AG04449 (cell line): ENCODE measurements at places on chromosomes 12 and 14.

- no peak for DNase-seq
Observed at GRCh38 chr14:101349108-101349507, 212.2 kb upstream of the DIO3 start.

DNA sequence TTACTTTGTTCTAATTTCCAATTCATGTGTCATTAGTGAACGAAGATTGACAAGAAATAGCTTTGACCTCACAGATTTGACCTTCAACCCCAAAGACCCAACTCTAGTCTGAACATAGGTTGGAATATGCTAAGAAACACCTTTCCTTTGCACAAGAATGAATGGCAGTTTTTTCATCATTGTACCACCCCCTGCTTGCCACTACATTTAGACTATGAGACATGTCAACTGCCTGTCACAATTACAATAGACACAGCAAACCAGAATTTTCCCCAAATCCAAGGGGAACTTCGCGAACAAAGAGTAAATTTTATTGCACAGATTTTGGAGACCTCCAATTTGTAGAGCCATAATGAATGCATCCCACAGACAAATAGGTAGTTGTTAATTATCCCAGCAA lies 535.4 kb downstream of the PRKD1 start:
- no peak for DNase-seq

GRCh38 chr14:69878251-69878650 lies 965 bp upstream of the SMOC1 start:
- DNase-seq: no peak

- no peak for DNase-seq
Observed at GRCh38 chr14:77598366-77599070, 17.9 kb downstream of the SPTLC2 start.

- DNase-seq: no peak
Observed at GRCh38 chr12:4118017-4118510, 155.5 kb upstream of the CCND2 start.

- no peak for DNase-seq
Observed at GRCh38 chr14:97773598-97773997, 976.4 kb downstream of the VRK1 start.

DNA sequence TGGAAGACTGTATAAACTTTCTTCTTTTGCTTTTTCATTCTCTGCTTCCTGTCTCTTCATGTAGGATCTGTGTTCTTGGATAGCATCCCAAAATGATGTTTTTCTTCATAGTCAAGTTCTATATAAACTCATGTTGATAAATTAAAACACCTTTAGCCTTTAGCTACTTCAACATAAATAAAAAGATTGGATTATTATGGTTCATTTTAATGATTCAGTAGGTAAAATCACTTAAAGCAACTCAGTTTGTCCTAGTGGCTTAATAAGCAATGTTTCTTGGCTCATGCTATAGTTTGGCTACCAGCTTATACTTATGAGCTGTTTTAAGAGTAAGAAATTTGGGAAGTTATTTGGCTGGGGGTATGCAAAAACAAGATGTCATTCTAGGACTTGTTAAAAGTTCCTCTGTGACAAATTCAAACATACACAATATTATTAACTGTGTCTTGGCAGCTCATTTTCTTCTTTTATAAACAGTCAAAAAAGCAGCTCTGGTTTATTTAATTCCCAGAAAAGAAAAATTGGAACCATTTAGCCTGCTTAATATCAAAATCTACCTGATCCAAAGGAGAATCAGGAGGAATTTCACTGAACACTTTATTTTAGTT lies 111.4 kb downstream of the TMTC3 start:
- DNase-seq: no peak

GRCh38 chr12:56593909-56594621 lies 36.1 kb downstream of the BAZ2A start:
- DNase-seq: peak; percentile 46

- no peak for DNase-seq
Observed at GRCh38 chr12:110957652-110958051, 37.3 kb upstream of the MYL2 start.

DNA sequence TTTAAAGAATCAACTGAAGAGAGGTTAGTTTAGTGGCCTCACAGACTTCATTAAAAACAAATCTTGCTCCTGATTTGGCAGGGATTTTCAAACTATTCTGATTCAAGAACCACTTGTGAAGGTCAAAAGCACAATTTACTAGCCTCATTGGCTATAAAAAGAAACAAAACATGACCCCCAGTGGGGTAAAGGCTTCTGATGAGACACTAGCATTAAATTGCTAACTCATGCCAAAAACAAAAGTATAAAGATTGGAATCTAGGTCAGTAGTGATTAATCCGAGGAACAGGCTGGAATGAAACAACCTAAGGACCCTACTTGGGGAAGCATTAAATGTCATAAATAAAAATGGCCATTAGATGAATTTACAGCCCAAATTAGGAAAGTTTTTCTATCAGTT lies 312.3 kb downstream of the PAWR start:
- DNase-seq: no peak

- DNase-seq: no peak
Observed at GRCh38 chr12:69044887-69045286, 111.9 kb upstream of the CPM start.
